ENCODE measurements at places on chromosomes 3 and 15.

DNA sequence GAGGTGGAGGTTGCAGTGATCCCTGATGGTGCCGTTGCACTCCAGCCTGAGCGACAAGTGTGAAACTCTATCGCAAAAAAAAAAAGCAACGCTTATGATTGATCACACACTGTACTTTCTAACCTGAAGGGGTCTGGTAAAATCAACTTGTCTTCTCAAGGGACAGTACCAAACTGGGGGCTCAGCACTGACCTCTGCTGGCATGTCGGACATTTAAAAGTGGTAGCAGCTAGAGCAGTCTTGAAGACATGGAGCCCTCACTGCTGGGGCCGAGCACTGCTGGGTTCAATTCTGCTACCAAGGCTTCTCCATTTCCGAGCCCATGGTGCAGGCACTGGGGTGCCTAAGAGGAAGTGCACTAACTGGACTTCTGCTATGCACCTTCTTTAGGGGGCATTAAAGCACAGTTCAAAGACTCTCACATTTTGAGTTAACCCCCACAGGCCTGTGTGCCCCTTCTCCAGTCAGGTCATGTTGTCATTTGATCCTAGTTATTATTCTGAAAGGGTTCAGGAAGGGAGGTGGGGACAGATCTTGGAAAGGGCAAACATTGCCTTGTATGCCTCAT, 26.4 kb upstream of the LAMP3 start:
- peak; percentile 35 for DNase-seq

GRCh38 chr3:41097896-41098496, 101.3 kb upstream of the CTNNB1 start:
- no peak for DNase-seq

- DNase-seq = no peak
Observed at GRCh38 chr15:101559952-101560351, 70.4 kb upstream of the PCSK6 start.

GRCh38 chr3:182797876-182798275, 4.6 kb downstream of the ATP11B start:
- DNase-seq = no peak

DNA sequence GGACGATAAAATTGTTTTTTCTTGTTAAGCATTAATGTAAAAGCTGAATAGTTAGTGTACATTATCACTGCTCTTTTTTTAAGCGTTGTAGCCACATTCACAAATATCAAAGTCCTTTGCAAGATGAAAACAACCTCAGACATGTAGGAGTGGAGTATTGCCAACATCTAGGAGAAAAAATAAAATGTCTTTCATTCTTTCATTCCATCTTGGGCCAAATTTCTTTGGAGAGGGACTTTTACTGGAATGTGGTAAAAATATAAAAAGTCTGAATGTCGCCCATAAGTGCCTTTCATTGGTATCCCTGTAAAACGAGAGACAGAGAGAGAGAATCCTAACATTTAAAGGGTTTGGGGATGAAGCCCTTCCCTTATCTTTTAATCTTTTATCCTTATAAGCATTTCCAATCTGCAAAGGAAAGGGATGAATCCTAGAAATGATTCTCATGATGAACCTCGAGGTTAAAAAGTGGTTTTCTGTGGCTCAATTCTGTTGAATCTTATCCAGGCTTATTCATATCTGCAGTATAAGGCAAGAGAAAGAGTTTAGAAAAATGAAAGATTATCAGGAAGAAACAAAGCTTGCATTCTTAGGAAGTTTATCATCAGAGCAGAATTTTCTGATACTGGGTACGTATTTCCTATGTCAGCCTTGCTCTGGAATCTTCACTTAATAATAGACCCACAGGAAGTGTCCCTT, 1031.7 kb downstream of the MCTP2 start:
- DNase-seq = no peak

- DNase-seq = no peak
Observed at GRCh38 chr15:25965326-25965725, 102.2 kb upstream of the ATP10A start.

GRCh38 chr15:90637693-90638092, 79.5 kb upstream of the BLM start:
- no peak for DNase-seq

DNA sequence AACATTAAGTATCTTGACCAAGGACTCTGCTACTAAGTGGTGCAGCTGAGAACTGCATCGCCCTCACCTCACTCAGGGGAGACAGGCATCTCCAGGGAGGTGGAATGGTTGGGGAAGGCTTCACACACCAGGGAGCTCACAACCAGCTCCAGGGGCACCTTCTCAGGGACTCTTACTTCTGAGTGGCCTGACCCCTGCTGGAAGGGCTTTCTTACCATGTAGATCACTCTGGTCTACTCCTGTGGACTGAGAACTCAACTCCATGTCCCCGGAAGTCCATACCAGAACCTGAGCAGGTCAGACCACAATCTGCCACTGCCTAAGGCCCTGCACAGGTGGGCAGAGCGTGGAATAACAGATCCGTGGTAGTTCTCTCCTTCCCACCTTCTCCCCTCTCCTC, 140.5 kb downstream of the TLE3 start:
- no peak for DNase-seq

- no peak for DNase-seq
Observed at GRCh38 chr3:73475717-73476116, 149.0 kb downstream of the PDZRN3 start.

DNA sequence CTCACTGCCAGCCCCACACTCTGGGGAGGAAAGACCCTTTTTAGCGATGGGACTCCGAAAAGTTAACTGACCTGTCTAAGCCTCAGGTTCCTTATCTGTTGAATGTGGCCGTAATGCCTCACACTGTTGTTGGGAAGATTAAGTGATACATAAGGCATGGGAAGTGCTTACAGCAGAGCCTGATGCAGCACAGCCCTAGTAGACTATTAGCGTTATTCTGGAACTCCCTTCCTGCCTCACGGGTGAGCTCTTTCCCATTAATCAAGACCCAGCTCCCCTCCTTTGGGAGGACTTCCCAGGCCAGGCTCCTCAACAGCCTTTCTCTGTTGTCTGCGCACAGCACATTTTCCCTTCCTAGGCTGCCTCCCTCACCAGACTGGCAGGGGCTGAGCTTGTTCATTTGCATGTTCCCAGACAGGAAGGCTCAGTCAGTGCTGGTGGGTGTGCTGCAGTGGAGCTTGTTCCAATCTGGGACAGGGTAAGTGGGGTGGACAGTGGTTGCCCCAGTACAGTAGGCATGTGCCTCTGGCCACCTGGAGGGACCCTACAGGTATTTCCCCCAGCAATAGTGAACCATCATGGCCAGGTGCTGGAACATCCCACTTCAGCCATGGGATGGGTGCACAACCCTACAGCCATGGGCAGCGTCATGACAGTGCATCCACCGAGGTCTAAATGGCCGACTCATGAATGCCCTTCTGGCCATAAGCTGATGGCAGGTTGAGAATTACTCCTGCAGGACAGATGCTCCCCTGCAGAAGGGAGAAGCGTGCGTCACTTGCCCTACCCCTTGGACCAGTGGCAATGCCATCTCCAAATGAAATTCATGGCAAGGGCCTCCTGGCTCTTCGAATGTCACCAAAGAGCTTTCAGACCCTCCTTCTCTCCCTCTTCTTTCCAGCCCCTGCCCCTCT, 5.8 kb upstream of the PSTPIP1 start:
- DNase-seq = no peak

- no peak for DNase-seq
Observed at GRCh38 chr15:88542342-88542733, 4.1 kb downstream of the DET1 start.

- no peak for DNase-seq
Observed at GRCh38 chr3:94615275-94616065, 552.6 kb downstream of the NSUN3 start.

- no peak for DNase-seq
Observed at GRCh38 chr3:171851660-171852058, 8.5 kb downstream of the TMEM212 start.

DNA sequence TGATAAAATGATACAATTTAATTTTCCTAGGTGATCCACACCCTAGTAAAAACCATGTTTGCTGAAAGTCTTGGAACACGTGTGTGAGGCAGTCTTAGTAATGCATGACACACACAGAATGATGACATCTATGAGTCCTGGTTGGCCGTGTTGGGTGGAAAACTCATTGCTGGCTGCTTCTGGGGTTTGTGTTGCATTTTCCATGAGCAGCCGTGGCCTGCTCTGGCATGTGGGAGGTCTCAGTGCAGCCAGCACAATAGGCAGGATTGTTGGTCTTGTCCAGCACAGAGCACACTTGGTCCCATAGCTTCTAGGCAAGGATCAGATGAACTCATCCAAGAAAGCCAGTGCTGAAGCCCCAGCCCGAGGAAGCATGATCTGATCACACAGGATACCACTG, 172.8 kb upstream of the UBE3A start:
- no peak for DNase-seq

- DNase-seq = no peak
Observed at GRCh38 chr3:169923189-169923588, 11.8 kb downstream of the SAMD7 start.

GRCh38 chr3:169505577-169506230, 157.8 kb downstream of the MECOM start:
- DNase-seq = no peak

GRCh38 chr3:123122525-123123315, 55.9 kb downstream of the PDIA5 start:
- no peak for DNase-seq

DNA sequence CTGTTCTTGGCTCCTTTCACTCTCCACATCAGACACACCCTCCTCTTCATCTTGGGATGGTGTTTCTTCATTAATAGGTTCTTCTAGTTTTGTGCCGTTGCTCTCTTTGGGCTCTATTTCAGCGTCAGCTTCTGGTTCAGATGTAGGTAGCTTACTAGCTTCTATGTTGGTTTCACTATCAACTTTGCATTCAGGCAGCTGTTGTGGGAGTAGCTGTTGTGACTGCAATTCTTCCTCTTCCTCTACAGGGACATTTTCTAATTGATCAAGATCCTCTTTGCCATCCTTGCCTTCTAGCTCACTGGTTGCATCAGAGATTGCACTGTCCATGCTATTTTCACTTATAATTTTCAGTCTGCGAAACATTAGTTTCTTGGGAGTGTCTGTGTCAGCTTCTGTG, 80.1 kb downstream of the SETD2 start:
- no peak for DNase-seq

- DNase-seq = no peak
Observed at GRCh38 chr3:32556332-32556731, 14.3 kb downstream of the DYNC1LI1 start.

- DNase-seq = no peak
Observed at GRCh38 chr3:134334901-134335280, 39.4 kb downstream of the AMOTL2 start.

DNA sequence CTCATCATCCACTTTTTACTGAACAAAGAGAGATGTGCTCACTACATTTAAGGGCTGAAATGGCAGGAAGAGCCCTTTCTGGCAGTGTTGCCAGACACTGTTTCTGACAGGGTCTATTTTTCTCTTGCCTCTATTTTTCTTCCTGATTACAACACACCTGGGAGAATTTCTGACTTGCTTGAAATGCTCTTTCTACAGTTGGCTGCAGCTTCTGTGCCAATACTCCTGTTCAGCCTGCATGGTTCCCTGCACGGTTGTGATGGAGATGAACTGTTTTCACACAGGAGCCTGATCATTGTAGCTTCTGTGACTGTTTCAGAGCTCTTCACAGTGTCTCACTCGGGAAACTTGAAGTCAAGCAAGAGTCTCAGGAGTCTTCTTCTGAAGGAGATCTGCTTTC, 83.0 kb upstream of the DLG1 start:
- DNase-seq = no peak

DNA sequence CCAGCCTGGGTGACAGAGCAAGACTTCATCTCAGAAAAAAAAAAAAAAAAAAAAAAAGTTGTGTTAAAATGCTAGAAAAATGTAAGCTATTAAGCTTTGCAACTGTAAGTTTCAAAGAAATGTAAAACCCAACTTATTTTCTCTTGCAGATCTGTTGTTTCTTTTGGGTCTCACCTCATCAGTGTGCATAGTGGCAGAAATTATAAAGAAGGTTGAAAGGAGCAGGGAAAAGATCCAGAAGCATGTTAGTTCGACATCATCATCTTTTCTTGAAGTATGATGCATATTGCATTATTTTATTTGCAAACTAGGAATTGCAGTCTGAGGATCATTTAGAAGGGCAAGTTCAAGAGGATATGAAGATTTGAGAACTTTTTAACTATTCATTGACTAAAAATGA, 25.6 kb downstream of the ASTE1 start:
- no peak for DNase-seq

DNA sequence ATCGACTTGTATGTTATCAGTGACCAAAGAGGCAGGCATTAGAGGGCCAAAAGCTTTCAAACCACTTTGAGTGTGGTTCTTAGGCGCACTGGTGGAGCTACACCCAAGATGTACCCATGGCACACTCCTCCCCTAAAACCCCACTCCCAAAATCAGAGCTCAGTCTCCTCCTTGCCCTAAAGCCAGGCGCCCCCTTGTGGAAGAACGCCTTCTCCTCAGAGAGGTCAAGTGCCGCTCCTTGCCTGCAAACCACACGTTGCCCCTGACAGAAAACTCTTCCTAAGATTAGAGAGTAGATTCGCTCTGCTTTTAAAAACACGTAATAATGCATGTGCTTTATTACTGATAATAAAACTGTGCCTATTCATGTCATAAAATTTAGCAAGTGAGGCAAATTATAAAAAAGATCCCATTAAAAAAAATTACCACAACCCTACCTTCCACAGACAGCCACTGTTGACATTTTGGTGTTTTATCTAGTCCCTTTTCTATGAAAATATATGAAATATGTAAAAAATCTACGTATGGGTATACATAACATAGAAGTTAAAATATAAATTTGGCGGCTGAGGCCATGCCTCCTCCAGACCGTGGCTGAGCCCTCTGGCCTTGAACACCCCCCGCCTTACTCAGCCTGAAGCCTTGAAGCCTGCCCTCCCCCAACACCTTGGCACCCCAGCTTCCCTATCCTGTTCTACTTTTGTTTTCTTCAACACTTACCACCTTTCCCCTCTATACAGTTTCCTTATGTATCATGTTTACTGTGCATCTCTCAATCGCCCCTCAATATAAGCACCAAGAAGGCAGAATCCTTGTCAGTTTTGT, 33.5 kb downstream of the BCL2L10 start:
- peak; percentile 84 for DNase-seq

- no peak for DNase-seq
Observed at GRCh38 chr15:52093539-52094510, 18.8 kb downstream of the BCL2L10 start.

GRCh38 chr3:150331978-150332568, 76.0 kb upstream of the TSC22D2 start:
- DNase-seq = no peak

GRCh38 chr15:62887113-62887570, 155.4 kb upstream of the TPM1 start:
- no peak for DNase-seq

DNA sequence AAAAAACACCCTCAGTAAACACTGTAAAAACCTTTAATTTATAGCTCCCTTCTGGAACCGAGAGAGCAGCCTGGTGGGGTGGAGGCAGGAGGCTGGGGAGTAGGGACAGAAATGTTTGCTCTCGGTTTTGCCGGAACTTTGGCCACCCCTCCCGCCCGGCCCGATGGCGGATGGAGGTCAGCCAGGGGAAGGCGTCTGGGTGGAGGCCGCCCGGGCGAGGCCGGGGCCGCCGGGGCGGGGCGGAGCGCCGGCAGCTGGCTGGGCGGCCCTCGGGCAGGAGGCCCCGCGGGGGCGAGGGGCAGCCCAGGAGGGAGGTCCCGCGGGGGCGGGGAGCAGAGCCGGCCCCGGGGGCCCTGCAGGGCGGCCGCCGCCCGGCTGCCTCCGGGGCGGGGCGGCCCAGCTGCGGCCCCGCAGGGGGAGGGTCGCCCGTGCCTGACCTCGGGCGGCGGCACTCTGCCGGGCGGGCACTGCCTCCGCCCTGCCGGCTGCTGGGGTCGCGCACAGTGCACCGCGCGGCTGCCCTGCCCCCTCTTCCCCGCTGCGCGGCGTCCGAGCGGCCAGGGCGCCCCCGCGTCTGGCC, 829 bp upstream of the SKIL start:
- peak; percentile 41 for DNase-seq
